ENCODE measurements at places on chromosomes 5 and 9. TPM values are rescaled to one million over a fixed set of nuclear protein-coding genes. Genes with fewer than 3 reads are reported as not detected.

Gene OR5C1
- total RNA-seq = not detected

Gene PCDHB5
- total RNA-seq = 3.1 TPM

Gene DRD1
- total RNA-seq = not detected

Gene LSM11
- total RNA-seq = 16.6 TPM

Gene SLC25A2
- not detected for total RNA-seq

Gene CER1
- total RNA-seq = 0.99 TPM

Gene SLC25A25
- total RNA-seq = 12.7 TPM

Gene NSG2
- total RNA-seq = 4.9 TPM

Gene TMEM174
- not detected for total RNA-seq

- H3K36me3 ChIP-seq = no peaks in the 10 kb centered on the region
- no peak overlapping the region for H3K4me3 ChIP-seq
- no peak overlapping the region for H3K27ac ChIP-seq
- no peaks in the 10 kb centered on the region for H3K4me1 ChIP-seq
- no peak for DNase-seq
These were observed 167.6 kb upstream of the TMEM161B start for GRCh38 chr5:88436290-88436689.

- no peak for DNase-seq
- H3K4me3 ChIP-seq = no peak overlapping the region
- no peaks in the 10 kb centered on the region for H3K4me1 ChIP-seq
- no peaks in the 10 kb centered on the region for H3K36me3 ChIP-seq
- no peaks in the 10 kb centered on the region for H3K27me3 ChIP-seq
These were observed 15.8 kb downstream of the F2RL2 start for GRCh38 chr5:76607353-76607871.

- H3K4me3 ChIP-seq = no peak overlapping the region
- no peak for DNase-seq
- no peaks in the 10 kb centered on the region for H3K27me3 ChIP-seq
These were observed 387.4 kb upstream of the KIF2A start for GRCh38 chr5:61918611-61919010.

- no peak for DNase-seq
- peaks cover 8% of the 10 kb centered on the region for H3K4me1 ChIP-seq
- no peak overlapping the region for H3K27ac ChIP-seq
- no peak overlapping the region for H3K4me3 ChIP-seq
These were observed 403.9 kb downstream of the ZSWIM6 start for GRCh38 chr5:61735995-61736394.

DNA sequence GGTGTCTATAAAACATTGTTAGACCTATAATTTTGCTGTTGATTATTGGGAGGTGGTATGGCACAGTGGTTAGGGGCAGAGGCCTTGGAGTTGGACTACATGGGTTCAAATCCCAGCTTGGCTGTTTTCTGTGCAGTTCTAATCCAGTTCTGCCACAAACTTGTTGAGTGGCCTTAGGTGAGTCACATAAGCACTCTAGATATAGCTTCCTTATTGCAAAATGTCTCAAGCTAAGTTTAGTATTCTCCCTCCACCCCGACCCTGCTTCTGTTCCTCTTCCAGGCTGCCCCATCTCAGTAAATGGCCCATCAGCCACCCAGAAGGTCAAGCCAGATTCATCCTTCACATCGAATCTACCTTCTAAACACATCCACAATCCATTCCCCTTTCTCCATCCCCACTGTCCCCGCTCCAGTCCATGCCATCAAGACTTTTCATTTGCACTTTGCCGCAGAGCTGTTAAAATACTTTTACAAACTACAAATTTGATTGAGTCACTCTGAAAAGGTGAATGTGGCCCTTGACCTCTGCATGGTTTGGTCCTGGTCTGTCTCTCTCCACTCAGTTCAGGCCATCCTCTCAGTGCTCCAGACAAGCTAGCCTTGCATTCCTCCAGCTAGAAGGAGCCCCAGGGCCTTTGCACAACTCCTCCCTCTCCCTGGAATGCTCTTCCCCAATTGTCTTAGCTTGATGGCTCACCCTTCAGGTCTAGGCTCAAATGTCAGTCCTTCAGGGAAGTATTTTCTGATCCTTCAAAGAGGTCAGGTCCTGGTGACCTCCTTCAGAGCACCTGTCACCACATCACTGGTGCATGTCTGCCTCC lies 10.0 kb upstream of the HDHD3 start:
- no peak overlapping the region for H3K27ac ChIP-seq
- H3K27me3 ChIP-seq = no peaks in the 10 kb centered on the region
- no peak for DNase-seq
- peaks cover 39% of the 10 kb centered on the region for H3K36me3 ChIP-seq
- H3K4me3 ChIP-seq = no peak overlapping the region

- no peaks in the 10 kb centered on the region for H3K27me3 ChIP-seq
- H3K4me1 ChIP-seq = peaks cover 51% of the 10 kb centered on the region
- H3K27ac ChIP-seq = no peak overlapping the region
- no peak overlapping the region for H3K4me3 ChIP-seq
- no peaks in the 10 kb centered on the region for H3K36me3 ChIP-seq
These were observed 24.4 kb upstream of the HMCN2 start for GRCh38 chr9:130241198-130241535.

DNA sequence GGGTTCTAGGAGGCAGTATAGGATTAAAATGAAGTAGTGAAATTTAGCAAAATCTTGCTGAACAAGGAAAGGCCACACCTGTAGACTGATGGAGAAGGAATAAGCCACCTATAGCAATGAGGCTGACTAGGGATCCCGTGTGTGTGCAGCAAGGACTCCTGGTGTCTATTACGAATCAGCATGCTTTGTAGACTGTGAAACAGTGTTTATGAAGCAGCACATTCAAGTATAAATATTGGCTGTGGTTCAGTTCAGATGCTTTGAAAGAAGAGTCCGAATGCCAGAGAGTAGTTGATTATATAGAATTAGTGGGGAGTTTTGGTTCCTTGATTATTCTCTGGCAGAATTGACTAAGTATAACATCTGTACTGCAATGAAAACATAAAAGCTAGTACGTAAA lies 41.8 kb downstream of the CAST start:
- H3K27ac ChIP-seq = peak overlapping the region; percentile 89
- no peak for DNase-seq
- H3K4me3 ChIP-seq = no peak overlapping the region
- H3K27me3 ChIP-seq = no peaks in the 10 kb centered on the region
- H3K4me1 ChIP-seq = peaks cover 24% of the 10 kb centered on the region

GRCh38 chr5:113572716-113573115 lies 59.2 kb downstream of the YTHDC2 start:
- no peak overlapping the region for H3K4me3 ChIP-seq
- H3K27ac ChIP-seq = no peak overlapping the region
- peaks cover 8% of the 10 kb centered on the region for H3K36me3 ChIP-seq

GRCh38 chr9:35646153-35646532 lies 4.6 kb downstream of the SIT1 start:
- H3K4me3 ChIP-seq = peak overlapping the region; percentile 58
- H3K36me3 ChIP-seq = no peaks in the 10 kb centered on the region
- H3K27me3 ChIP-seq = no peaks in the 10 kb centered on the region
- H3K4me1 ChIP-seq = peaks cover 11% of the 10 kb centered on the region

DNA sequence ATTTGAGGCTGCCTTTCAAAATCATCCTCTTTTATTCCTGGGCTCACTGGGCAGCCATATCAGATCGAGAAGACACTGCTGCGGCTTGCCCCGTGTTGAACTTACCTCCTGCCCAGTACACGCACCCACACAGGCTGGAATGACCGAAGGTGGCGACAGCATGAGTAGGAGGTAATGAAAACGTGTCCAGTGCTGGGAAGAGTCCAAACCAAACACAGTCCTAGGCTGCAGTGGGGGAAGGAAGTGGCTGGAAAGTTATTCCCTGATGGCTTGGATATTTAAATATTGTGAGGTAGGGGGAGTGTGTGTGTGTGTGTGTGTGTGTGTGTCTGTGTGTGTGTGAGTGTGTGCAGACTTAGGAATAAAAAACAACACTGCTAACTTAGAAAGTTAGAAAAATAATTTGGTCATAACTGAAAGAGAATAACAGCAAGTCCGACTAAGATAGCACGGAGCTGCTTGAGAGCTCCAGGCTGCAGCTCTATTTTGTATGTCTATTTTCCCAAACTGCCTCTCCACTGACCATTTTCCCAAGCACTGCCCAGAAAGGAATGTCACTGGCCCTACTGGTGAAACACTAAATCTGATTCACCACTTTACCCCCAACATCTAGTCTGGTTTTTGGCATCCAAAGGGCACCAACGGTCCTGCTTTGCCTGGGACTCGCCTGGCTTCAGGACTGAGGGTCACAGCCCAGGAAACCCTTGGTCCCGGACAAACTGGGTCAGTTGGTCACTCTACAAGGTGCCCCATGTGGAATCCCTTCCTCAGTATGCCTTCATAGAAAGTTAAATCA lies 41.2 kb downstream of the ANKH start:
- no peaks in the 10 kb centered on the region for H3K36me3 ChIP-seq
- no peaks in the 10 kb centered on the region for H3K4me1 ChIP-seq
- DNase-seq = no peak
- H3K4me3 ChIP-seq = no peak overlapping the region
- no peak overlapping the region for H3K27ac ChIP-seq
- no peaks in the 10 kb centered on the region for H3K27me3 ChIP-seq

DNA sequence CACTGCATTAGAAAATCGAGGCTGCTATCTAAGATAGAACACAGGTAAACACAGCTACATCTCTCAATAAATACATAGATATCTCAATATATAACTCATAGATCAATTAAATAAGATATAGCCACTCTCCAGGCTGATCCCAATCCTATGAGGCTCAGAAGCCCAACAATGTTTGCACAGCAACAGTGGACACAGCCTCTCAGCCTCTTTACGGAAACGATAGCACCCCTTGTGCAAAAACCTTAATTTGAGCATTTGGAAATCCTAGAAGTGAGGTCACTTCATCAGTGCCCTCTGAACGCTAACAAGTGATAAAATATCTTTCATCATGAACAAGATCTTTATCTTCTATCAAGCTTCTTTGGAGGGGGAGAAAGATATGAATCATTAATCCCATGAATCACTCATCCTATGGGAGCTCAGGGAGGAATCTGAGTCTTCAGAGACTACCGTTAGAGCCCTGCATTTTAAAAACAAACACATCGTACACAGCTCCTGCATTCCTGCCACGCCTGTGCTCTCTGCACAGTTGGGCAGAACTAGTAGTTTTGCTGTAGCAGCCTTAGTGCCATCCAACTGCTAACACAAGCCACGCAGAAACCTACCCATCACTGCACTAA lies 71.4 kb downstream of the MED27 start:
- DNase-seq = no peak
- H3K36me3 ChIP-seq = peaks cover 11% of the 10 kb centered on the region
- no peaks in the 10 kb centered on the region for H3K4me1 ChIP-seq
- H3K27ac ChIP-seq = no peak overlapping the region
- H3K4me3 ChIP-seq = no peak overlapping the region

Measured in sigmoid colon (tissue), 7 donors.